ENCODE measurements at places on chromosomes 11 and 22.

DNA sequence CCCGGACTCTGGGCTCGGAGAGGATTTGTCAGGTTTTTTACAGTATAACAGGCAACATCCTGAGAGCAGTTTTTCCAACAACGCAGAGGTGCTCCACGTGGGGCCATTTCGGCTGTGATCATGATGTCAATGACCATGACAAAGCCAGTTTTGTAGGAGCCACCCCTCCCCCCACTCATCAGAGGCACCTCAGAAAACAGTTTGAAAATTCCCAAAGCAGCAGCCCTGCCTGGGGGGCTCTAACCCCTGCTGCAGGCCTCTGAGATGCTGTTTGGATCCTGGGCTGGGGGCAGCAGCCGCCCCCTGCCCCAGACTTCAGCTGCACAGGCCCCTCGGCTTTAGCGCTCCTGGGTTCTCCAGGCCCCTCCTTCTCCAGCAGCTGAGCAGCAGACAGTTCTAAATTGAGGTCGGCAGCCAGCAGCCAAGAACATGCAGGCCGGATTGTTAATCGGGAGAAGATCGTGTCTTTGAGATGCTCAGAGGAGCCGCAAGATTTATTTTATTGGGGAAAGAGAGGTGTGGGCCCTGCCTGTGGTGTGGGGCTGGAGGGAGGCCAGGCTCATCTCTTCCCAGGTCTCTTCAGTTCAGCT is 19.4 kb downstream of the NFAM1 start:
- no peak for DNase-seq

DNA sequence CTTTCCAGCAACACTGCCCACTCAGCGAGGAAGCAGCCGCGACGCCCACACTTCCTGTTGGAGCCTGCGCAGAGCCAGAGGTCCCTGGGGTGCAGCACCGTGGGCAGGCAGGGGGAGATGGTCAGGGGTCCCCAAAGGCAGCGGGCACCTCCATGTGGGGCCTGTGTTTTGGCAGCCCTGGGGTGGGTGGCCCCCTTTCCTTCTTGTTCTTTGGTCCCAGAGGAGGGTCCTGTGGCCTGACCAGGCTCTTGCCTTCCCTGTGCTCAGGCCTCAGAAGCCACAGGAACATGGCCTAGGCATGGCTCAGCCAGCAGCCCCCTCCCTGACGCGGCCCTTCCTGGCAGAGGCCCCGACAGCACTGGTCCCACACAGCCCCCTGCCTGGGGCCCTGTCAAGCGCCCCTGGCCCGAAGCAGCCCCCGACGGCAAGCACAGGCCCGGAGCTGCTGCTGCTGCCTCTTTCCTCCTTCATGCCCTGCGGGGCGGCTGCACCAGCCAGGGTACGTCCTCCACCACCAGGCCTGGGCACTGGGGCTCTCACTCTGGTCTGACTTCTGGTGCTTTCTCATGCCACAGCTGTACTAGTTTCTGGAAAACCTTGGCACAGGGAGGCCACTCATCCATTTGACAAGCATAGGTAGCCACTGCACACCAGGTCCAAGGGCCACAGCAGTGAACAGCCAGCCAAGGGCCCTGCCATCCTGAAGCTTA is 47.1 kb downstream of the PISD start:
- no peak for DNase-seq

DNA sequence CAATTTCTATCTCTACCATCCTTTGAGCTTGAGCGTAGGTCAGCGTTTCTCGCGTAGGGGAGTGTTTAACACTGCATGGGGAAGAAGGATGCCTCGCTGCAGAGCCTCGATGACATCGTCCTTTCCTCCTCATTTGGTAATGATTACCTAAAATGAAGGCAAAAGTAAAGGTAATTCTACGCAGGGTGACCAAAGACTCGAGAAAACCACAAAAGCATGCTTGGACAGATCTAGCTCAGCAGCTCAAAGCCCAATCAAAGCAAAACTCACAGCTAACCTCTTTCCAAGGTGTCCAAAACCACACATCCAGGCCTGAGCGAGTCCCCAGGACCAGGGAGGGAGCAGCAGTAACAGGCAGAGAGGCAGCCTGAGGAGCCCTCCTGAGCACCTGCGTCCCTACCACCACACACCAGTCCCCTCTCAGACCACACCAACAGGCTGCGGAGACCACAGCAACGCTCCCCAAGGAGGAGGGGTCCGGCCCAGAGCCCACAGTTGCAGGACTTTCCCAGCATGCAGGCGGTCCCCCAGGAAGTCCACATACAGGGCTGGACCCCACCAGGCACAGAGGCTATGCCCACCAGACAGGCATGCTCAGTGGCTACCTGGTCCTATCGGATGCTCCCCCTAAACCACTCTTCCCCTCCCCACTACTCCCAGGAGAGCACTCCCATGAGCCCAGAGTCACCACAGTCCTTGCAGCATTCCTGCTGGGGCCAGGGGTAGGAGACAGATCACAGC is 3.3 kb downstream of the BRD1 start:
- DNase-seq, result no peak

- DNase-seq, result no peak
Measured at GRCh38 chr11:132719684-132720083, 812.6 kb downstream of the OPCML start.

GRCh38 chr11:33926671-33927552 is 35.0 kb upstream of the LMO2 start:
- no peak for DNase-seq

DNA sequence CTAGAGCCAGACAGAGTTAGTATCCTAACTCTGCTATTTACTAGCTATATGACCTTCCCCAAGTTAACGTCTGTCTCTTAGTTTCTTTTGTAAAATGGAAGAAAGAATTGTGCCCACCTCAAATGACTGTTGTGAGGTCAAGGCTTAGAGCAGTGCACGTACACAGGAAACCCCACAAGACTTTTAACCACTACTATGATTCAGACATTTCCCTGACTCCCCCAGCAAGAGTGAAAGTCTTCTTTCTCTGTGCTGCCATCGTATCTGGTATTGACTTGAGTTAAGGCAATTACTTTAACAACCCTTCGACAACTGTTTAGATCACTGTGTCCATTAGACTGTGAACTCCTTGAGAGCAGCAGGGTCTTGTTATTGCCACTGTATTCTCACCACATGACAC is 2.6 kb upstream of the OR52W1 start:
- DNase-seq, result no peak
